ENCODE measurements at places on chromosomes 11 and 22. TPM values are rescaled to one million over a fixed set of nuclear protein-coding genes. Genes with fewer than 3 reads are reported as not detected.

- DNase-seq, result no peak
Measured at GRCh38 chr11:123054301-123055065, 7.5 kb downstream of the HSPA8 start.

GRCh38 chr11:9803685-9804418 is 140.0 kb downstream of the SWAP70 start:
- DNase-seq, result no peak

- DNase-seq, result no peak
Measured at GRCh38 chr22:49633010-49633324, 194.7 kb downstream of the BRD1 start.

GRCh38 chr11:72823105-72823804 is 9.0 kb downstream of the ATG16L2 start:
- DNase-seq, result no peak

- no peak for DNase-seq
Measured at GRCh38 chr11:102476812-102477211, 24.2 kb upstream of the TMEM123 start.

- no peak for DNase-seq
Measured at GRCh38 chr11:110497231-110497978, 67.7 kb downstream of the FDX1 start.

- no peak for DNase-seq
Measured at GRCh38 chr11:30015725-30016412, 961 bp downstream of the KCNA4 start.

GRCh38 chr22:29917052-29917902 is 34.3 kb downstream of the MTMR3 start:
- DNase-seq, result no peak

Gene KIF18A
- 0.27 TPM for total RNA-seq

DNA sequence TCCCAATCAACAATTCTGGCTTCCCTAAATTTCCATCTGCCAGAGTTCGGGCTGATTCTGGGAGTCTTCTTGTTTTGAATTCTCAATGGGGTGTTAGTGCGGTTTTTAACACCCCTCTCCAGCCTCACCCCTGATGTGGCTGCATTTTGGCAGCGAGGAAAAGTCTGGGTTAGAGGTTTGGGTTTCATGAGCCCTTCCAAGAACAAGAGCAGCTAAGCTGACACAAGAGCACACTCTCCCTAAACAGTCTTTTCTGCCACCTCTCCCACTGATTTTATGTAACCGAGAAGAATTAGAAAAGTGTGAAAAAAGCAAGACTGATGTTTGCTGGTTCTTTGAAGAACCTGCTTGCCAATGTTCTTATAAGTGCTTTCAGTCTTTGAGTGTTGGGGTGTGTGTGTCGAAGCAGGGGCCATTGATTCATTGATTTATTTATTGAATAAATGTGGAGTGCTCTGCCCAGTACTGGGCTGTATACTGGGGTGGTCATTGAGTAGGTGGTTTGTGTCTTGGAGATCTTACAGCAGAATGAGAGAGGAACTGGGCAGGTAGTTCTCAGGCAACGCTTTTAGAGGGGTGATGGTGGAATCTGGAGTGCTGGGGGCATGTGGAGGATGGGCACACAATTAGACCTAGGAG is 101.5 kb downstream of the TRAF6 start:
- DNase-seq, result no peak

- DNase-seq, result no peak
Measured at GRCh38 chr11:46520971-46521745, 72.7 kb downstream of the AMBRA1 start.

- DNase-seq, result no peak
Measured at GRCh38 chr22:43044290-43044712, 29.4 kb upstream of the PACSIN2 start.

DNA sequence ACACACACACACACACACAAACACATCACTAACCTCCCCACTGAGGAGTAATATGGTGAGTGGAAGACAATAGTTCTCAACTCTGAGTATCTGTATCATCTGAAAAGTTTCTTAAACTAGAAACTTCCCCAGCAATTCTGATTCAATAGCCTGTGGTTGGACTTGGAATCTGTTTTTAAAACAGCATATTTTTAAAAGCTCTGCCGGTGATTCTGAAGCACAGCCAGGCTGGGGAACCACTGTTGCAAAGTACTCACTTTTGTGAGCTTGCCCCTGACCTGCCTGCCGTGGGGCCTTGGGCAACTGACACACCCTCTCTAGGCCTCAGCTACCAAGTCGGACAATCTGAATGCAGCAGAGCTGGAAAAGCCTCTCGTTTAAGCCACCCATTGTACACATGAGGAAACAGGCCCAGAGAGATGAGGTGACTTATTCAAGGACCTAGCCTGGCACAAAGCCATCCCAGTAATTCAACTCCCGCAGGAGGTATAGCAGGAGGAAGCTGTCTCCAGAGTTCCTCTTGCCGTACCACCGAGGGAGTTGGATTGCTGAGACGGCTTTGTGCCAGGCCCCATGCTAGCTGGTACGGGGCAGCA is 8.9 kb downstream of the SLC15A3 start:
- DNase-seq, result no peak

GRCh38 chr11:111302298-111302697 is 4.0 kb downstream of the POU2AF3 start:
- no peak for DNase-seq

Gene OR56A1
- not detected for total RNA-seq

- DNase-seq, result no peak
Measured at GRCh38 chr11:27227736-27228135, 135.3 kb downstream of the CCDC34 start.

GRCh38 chr11:127191689-127192088 is 191.1 kb upstream of the KIRREL3 start:
- no peak for DNase-seq

DNA sequence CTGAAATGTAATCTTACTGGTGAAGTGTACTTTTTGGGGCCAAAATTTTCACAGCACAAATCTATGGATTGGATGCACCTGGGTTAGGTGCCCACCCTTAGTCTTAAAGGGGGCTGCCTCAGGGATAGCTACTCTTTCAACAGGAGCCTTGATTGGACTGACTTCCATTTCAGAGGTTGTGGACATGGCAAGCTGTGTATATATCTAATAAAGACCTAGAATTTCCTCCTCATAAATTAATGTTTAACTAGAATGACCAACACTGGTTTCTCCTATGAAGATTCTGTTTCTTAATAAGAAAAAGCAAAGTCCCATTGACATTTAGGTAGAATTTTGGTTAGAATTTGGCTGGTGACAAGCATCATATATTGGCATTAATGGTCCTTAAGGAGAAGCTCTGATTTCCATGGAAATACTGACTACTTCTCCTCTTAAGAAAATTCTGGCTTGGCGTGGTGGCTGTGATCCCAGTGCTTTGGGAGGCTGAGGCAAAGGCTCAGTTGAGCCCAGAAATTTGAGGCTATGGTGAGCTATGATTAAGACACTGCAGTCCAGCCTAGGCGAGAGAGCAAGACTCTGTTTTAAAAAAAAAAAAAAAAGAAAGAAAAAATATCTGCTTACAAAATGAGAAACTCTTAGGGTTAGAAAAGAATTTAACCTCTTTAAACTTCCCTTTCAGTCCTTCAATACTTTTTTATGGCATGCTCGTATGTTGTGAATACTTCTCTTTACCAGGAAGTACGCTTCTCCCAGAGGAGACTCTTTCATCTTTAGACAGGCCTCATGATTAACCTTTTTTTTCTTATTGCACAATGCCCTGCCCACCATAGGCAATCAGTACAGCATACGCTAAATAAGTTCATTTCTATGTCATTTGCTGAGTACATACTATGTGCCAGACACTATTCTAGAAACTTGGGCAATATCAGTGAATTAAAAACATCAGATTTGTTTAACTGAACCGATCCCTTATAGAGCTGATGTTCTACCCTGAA is 77.2 kb downstream of the PRR5L start:
- no peak for DNase-seq

GRCh38 chr22:19799322-19800190 is 39.0 kb downstream of the TBX1 start:
- DNase-seq, result no peak

DNA sequence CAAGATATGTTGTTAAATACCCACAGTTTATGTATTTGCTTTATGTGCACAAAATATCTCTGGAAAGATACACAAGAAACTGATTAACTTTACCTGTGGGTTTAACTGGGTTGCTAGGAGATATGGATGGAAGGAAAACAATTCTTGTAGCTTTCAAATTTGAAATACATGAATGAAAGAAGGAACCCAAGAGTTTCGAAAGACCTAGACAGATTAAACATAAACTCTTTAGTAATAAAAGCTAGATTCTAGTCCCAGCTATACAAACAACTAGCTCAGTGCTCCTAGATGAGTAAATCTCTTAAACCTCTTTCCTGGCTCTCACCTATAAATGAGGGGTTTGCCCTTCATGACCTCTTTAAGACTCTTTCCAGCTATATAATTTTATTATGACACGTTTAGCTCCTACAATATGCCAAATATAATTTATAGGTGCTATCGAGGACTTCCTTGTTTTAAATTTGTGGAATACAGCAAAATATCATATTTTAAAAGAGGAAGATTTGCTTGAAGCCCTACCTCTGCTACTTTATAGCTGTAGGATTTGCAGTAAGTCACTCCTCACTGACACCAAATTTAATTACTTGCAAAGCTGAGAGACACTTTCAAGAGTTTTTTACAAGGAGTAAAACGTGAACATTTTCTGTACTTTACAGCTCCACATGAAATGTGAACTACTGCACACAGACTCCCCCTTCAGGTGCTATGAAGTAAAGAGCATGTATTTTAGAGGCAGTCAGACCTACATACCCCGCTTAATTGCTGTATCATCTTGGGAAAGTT is 50.7 kb downstream of the RRAS2 start:
- DNase-seq, result no peak

GRCh38 chr11:83272627-83273026 is 13.5 kb downstream of the CCDC90B start:
- no peak for DNase-seq

Gene APIP
- total RNA-seq, result 36.5 TPM

GRCh38 chr11:37963440-37963839 is 1365.4 kb upstream of the RAG2 start:
- DNase-seq, result no peak

Gene LRRC32
- total RNA-seq, result 33.5 TPM

Gene WNT11
- total RNA-seq, result 9.2 TPM

DNA sequence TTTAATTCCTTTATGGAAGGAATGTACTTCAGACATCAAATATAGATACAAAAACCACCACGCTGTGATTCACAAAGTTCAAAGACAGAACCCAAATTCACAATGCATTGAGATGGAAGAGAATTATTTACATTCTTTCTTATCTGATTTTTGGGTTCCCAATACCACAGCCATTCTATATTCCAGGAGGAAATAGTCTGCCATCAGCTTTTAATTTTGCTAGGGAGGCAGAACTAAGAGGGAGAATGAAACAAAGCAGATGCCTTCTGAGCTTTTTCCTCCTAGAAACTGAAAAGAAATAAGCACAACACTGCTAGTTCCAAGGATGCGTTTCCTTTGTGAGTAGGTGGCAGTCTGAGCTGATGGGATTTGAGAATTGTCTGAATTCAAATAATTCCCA is 283.0 kb upstream of the NARS2 start:
- no peak for DNase-seq

DNA sequence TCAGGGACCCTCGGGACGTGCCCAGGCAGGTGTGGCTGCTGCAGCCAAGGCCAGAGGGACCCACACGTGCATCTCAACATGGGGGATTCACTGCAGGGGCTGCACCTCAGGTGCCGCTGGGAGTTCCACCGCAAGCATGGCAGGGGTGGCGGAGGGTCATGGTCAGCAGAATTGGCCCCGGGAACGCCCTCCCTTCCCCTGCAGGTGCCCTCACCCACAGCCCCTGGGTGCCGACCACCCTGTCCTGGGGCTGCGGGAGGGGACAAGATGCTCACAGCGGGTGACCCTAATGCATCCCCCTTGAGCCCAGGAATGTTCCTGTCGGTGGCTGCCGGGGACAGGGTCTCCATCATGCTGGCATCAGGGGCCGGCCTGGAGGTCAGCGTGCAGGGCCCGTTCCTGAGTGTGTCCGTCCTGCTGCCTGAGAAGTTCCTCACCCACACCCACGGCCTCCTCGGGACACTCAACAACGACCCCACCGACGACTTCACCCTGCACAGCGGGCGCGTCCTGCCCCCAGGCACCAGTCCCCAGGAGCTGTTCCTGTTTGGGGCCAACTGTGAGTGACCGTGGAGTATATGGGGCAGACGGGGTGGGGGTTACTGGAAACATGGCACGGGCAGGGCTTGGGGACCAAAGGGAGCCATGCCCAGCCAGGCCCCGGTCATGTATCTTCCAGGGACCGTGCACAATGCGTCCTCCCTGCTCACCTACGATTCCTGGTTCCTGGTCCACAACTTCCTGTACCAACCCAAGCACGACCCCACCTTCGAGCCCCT is 5.8 kb downstream of the SUSD2 start:
- no peak for DNase-seq

- DNase-seq, result no peak
Measured at GRCh38 chr11:100602716-100603115, 84.4 kb upstream of the ARHGAP42 start.

DNA sequence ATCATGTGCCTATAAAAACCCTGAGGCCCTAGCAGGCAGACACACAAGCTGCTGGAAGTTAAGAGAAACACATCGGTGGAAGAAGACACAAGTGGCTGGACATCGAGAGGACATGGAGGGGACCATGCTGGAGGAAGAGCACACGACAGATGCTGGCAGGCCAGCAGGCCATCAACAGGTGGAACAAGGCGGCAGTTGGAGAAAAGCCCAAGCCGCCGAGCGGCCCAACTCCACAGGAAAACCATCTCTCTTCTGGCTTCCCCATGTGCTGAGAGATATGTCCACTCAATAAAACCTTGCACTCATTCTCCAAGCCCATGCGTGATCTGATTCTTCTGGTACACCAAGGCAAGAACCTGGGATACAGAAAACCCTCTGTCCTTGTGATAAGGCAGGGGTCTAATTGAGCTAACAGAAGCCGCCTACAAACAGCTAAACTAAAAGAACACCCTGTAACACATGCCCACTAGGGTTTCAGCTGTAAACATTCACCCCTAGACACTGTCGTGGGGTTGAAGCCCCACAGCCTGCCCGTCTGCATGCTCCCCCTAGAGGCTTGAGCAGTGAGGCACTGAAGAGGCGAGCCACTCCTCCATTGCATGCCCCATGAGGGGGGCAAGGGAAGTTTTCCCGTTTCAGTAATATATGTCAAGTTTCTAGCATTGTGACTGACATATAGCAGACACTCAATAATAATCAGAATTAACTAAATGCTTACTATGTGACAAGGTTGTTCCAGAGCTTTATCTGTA is 39.0 kb upstream of the MMP20 start:
- no peak for DNase-seq

Gene ARHGAP20
- 0.19 TPM for total RNA-seq
